NCI-H2107 (cell line): ENCODE measurements at places on chromosomes 1 and 21.

DNA sequence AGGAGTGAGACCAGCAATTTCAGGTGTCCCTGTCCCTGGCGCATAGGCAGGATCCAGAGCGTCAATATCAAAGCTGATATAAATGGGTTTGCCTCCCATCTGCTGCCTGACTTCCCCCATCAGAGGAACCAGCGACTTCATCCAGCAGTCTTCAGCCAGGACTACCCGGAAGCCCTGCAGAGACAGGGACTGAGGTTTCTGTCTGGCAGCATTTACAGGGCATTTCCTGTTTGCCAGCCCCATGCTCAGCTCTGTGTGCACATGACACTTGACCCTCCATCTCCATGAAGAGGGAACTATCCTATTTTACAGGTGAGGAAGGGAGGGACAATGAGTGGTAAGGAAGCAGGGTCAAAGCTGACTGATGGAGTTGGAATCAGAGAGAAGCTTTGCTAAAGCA is 7.2 kb downstream of the AGMAT start:
- DNase-seq, result no peak

DNA sequence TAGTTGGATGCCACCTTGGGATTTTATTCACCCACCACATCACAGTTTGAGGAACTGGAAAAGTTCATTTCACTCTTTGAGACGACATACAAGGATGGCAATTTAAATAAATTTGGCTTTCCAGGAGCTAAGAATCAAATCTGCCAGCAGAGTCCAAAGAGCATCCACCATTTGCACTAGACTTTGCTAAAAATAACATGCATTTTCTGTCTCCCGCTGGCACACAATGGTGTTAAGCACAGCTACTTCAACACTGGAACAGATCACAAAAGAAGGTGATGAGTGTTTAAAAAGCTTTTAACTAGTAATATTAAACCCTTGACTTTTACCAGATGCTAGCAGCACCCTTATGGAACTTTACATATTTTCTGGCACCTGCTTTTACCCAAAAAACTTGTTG is 44.6 kb downstream of the MAEL start:
- peak; percentile 27 for DNase-seq

GRCh38 chr1:107574044-107574443 is 390.9 kb downstream of the VAV3 start:
- DNase-seq, result no peak

- DNase-seq, result no peak
Measured at GRCh38 chr21:14474995-14475394, 71.1 kb downstream of the SAMSN1 start.

- no peak for DNase-seq
Measured at GRCh38 chr1:199808110-199808870, 219.2 kb upstream of the NR5A2 start.

- DNase-seq, result no peak
Measured at GRCh38 chr1:27521336-27521831, 31.4 kb upstream of the WASF2 start.

- DNase-seq, result no peak
Measured at GRCh38 chr1:150268340-150268704, 494 bp downstream of the APH1A start.

DNA sequence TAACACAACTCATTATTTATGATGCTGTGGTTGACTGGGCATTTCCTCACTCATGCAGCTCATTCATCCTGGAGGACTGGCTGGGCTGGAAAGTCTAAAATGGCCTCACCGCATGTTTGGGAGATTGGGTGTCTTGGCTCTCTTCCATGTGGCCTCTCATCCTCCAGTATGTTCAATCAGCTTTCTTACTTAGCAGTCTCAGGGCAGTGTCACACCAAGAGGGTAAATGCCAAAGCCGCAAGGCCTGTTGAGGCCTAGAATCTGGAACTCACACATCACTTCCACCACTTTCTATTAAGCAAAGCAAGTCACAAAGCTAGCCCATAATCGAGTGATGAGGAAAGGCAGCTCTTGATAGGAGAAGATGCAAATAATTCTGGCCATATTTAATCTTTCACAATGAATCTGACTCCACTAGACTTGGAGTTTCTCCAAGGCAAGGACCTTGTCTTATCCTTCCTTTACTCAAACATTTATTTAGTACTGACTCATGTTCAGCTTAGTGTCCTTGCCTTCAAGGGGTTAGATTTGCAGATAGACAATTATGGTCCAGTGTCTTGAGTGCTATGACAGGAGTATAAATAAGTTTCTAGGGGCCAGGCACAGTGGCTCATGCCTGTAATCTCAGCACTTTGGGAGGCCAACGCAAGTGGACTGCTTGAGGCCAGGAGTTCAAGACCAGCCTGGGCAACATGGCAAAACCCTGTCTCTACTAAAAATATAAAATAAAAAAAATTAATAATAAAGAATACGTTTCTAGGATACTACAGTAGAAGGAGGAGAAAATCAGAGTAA is 45.1 kb downstream of the TMEM53 start:
- no peak for DNase-seq

- no peak for DNase-seq
Measured at GRCh38 chr1:225152061-225152460, 222.6 kb downstream of the DNAH14 start.

DNA sequence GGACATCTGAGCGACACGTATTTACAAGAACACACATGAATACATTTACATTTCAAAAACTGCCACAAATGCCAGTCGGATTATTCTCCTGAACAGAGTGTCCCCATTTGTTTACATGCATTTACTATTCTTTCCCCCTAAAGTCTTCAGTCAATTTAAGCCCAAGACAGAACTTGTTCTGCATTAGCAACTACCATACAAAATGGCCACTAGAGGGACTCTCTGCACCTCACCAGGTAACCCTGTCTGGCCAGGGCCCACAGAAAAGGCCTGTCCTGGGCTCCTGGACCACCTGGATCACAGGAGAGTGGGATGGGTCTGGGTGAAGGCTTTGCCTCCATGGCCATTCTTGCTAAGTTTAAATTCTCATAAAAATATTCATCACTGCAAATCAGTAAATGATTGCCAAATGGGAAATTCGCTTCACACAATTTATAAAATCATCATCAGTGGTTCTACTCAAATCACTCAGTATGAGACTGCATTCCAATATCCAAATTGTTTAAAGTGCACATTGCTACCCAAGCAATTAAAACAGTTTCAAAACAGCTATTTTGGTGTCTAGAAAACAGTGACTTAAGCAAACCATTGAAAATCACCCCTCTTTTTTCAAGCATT is 12.5 kb upstream of the GUCA2A start:
- no peak for DNase-seq

DNA sequence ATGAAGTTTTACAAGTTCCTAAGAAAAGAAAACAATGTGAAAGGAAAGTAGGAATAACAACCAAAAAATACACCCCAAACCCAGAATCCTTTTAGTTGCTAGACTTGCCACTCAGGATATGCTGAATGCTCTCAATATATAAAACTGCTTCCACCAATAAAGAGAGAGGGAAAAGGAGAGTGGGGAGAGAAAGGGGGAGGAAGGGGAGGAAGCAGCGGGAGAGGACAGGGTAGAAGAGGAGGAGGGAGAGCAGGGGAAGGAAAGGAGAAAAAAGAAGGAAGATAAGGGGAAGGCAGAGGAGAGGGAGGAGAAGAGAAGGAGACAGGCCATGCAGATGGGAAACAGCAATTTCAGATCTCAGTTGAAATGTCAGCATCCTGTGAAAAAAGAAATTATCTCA is 198.4 kb downstream of the VAV3 start:
- DNase-seq, result no peak

DNA sequence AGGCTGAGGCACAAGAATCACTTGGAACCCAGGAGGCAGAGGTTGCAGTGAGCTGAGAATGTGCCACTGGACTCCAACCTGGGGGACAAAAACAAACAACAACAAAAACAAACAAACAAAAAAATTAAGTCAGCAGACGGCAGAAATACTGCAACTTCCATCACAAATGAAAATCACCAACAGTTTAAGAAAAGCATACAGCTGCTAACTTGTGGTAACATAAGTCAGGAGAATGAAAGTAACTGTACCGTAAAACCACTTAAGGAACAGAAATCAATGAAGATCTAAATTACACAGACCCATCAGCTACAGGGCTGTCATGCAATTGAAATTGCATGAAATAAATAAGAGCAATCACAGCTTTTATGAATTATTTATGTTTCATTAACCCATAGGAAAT is 25.0 kb downstream of the MCOLN2 start:
- DNase-seq, result no peak

DNA sequence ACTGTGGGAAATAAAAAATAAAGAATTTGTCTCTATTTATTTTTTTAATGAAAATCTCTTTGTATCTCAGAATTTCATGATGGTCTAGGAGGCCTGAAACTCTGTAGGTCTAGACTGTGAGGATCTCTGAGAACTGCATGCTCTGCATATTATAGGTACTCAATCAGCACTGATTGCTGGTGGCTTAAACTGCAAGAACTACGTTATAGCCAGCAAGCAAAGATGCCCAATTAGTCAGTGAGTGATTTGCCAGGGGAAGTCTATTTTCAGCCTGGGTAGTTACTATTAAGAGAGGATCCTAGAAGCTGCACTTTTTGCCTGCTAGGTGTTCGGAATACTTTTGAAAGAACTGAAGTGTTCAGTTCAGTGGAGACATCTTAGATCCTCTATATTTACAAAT is 87.4 kb downstream of the GPR52 start:
- DNase-seq, result no peak

DNA sequence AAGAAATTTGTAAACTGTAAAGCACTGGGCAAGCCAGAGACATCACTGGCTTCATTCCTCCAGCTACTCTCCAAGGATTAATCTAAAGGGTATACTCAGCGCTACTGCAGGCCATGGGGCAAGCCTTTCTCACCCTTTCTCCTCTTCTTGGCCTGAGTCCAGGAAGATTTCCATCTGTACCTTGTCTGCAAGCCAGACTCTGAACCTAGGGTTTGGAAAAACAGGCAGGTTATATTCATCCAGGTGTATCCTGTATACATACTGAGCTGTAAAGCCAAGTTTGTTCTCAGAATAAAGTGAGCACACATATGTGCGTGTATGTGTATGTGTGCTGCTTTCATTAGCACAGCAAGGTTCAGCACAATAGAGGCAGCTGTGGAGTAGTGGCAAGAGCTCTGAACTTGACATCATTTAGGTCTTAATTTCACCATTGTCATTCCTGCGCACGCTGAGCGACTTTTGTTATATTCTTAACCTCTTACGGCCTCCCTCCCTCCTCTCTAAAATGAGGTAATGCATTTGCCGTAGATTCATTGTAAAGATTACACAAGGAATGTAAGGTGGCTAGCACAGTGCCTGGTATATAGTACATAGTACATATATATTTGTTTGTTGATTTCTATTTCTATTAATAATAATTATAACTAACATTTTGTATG is 128.1 kb upstream of the JUN start:
- DNase-seq, result no peak

DNA sequence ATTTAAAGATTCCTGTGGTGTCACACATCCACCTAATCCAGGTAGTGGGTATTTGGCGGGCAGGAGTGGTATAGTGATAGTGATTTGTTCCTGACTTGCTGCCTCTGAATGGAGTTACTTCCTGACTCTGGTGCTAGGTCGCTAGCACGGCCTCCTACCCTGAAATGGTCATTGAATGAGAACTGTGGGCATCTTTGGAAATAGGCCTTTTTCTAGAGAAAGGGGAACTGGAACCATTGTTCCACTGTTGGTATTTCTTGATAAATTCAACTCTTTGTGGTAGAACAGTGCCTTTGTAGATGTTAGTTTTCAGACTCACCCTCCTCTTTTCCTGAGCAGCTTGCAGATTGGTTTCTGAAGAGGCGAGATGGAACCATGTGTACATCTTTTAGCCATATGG is 1.5 kb downstream of the QSOX1 start:
- DNase-seq, result no peak

DNA sequence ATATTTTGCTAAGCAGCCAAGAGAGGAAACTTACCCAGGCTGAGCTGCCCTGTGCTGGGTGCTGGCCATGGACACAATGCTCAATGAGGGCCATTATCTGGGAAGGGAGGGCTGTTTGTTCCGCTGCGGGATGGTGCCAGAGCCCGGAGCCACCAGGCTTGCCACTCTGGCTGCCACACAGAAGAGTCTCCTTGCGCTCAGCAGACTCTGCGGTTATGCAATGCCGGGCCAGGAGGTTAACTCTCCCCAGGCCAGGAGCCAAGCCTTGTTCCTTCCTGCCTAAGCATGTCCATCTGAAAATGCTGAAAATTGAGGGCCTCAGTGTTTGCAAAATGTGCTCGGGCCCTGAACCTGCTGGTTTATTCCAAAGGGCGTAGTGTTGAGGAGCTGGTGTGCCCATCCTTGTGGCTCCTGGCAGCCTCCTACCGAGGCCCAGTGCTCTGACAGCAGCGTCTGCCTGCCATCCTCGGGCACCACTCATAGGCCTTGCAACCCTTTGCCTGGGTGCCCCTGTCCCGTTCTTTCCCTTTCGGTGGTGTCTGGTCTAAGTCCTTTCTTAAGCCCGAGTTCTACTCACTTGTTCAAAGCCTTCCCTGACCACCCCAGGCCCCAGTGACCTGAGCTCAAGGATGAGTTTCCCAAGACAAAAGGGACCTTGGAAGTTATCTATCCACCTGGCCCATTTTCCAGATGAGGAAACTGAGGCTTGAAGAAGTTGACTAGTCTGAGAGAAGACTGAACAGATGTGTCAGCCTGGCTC is 133.8 kb upstream of the EDN2 start:
- no peak for DNase-seq

DNA sequence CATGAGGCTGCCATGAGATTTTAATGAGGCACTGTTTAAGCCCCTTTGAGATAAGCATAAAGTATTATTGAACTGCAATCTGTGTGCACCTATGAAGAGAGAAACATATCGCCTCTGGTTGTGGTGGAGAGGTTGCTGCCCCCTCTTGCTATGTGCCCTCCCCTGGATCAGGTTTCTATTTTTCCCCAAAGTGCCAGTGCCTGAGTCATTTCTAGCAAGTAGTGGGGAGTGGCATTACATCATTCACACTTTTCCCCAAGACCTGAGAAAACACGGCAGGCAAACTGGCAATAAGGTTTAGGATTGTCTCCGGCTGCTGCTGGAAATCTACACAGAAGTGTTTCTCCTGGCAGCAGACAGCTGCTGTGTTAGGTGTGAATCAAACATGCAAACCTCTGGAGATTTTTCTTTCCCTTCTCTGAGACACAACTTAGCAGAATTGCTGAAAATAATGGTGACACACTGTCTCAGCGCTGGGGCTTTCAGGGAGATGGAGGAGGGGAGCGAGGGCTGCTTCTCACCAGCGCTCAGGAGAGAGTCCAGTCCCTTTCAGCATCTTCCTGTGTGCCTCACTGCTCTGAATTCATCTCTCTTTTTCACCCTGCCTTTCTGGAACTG is 13.7 kb upstream of the RGS16 start:
- DNase-seq, result peak; percentile 66

DNA sequence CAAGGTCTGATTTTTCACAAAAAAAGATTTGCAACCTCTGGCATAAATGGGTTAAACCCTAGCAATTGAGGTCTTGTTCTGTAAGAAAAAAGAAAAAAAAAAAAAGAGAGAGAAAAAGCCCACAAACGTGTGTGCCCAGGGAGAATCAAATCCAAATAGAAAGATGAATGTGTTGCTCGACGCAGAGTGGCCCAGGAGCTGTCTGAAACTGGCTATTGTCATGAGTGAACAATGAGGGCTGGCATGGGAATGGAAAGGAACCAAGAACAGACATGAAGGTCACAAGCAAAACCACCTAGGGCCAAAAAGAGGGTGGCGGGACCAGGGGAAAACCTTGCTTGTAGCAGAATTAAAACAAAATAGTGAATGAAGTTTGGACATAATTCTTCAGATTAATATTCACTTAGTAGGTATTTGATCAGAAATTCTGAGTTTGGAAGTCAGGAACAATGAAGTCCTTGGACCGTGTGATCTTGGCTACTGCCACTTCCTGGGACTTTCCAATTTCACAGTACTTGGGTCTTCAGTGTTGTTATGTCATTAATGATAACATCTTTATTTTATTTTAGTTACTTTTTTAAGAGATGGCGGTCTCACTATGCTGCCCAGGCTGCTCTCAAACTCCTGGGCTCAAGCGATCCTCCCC is 3.1 kb downstream of the ENO1 start:
- DNase-seq, result no peak
